Cortex of kidney (tissue), 1 donor: ENCODE measurements at places on chromosomes 4 and X.

DNA sequence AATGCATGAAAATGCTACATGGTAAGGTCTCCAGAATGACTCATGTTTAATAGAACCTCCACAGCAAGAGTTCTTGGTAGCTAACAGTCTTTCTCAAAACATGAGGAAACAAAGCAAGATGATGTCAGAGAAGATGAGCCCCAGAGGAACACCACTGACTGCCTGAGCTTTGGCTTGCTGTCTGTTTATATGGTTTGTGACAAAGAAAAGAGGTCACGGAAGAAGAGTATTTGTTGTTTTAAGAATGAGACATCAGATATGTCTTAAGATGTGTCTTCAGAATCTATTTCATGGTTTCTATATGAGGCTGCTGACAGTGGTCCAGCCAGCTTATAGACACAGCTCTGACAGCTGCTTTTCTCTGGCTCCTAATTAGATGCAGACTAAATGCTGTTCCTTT is 18.8 kb upstream of the AREG start:
- no peak for DNase-seq

- no peak for DNase-seq
These were observed 24.1 kb downstream of the CCDC149 start for GRCh38 chr4:24888475-24889344.

GRCh38 chr4:90733211-90733610 is 606.0 kb downstream of the CCSER1 start:
- no peak for DNase-seq

- no peak for DNase-seq
These were observed 269.6 kb downstream of the DKK2 start for GRCh38 chr4:106766519-106766918.

GRCh38 chrX:67961516-67961915 is 417.7 kb downstream of the AR start:
- no peak for DNase-seq

DNA sequence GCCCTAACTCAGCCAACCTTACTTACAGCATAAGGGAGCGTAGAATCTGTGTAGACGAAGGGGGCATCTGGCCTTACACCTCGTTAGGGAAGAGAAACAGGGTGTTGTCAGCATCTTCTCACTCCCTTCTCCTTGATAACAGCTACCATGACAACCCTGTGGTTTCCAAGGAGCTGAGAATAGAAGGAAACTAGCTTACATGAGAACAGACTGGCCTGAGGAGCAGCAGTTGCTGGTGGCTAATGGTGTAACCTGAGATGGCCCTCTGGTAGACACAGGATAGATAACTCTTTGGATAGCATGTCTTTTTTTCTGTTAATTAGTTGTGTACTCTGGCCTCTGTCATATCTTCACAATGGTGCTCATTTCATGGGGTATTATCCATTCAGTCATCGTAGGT is 14.6 kb downstream of the PLP1 start:
- peak; percentile 1 for DNase-seq

- no peak for DNase-seq
These were observed 23.5 kb downstream of the TLR10 start for GRCh38 chr4:38759113-38759789.

GRCh38 chrX:150478496-150479492 is 89.6 kb upstream of the MTM1 start:
- DNase-seq: no peak

DNA sequence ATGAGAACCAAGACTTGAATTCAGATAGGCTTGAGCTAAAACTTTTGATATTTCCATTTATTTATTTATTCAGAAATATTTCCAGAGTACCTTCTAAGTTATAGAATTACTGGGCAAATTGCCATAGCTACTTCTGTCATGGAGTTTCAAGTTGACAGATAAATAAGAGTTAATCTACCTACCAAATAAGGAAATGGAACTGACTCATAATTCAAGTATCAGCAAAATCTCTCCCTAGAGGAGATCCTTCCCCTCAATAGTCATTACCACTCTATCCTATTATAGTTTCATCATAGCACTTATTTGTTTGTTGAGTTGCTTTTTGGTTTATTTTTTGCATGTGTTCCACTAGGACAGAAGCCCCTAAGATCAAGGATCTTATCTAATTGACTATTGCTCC is 48.8 kb upstream of the CCSER1 start:
- DNase-seq: no peak
